Purkinje cell (primary cell): ENCODE measurements at places on chromosomes 7 and 10. TPM values are rescaled to one million over a fixed set of nuclear protein-coding genes. Genes with fewer than 3 reads are reported as not detected.

The HKDC1 gene
- 1.6 and 2.2 TPM in 2 replicates for polyA plus RNA-seq

The AKR1C8 gene
- polyA plus RNA-seq, result not detected in 2 replicates

The PHF14 gene
- polyA plus RNA-seq, result 42.6 and 51.8 TPM in 2 replicates

The MYOZ1 gene
- polyA plus RNA-seq, result not detected in 2 replicates

The SPDYE8 gene
- not detected in 2 replicates for polyA plus RNA-seq

The LRRC18 gene
- polyA plus RNA-seq, result not detected in 2 replicates

The ERLIN1 gene
- 5.8 and 7.7 TPM in 2 replicates for polyA plus RNA-seq

The LRRC17 gene
- 0.63 and 2.8 TPM in 2 replicates for polyA plus RNA-seq

The C10orf90 gene
- 0.39 TPM in 1 of 2 replicates, not detected in the other for polyA plus RNA-seq

The CPA5 gene
- not detected in 2 replicates for polyA plus RNA-seq

The FBXL13 gene
- 0.82 and 2.5 TPM in 2 replicates for polyA plus RNA-seq

The TMEM273 gene
- polyA plus RNA-seq, result not detected in 2 replicates

The CBX3 gene
- 114 and 118 TPM in 2 replicates for polyA plus RNA-seq

The PLCE1 gene
- 0.48 and 0.58 TPM in 2 replicates for polyA plus RNA-seq

The SPDYE1 gene
- polyA plus RNA-seq, result 0.11 TPM in 1 of 2 replicates, not detected in the other

The ZP3 gene
- not detected in 2 replicates for polyA plus RNA-seq

The NME8 gene
- not detected in 2 replicates for polyA plus RNA-seq

The MSRB2 gene
- 32.7 and 68.6 TPM in 2 replicates for polyA plus RNA-seq

The CFAP43 gene
- polyA plus RNA-seq, result 1.8 and 2.1 TPM in 2 replicates

The FAM25G gene
- not detected in 2 replicates for polyA plus RNA-seq

The PNLIPRP3 gene
- not detected in 2 replicates for polyA plus RNA-seq

The SPOCK2 gene
- 71.1 and 128 TPM in 2 replicates for polyA plus RNA-seq

The TSPAN13 gene
- polyA plus RNA-seq, result 242 and 258 TPM in 2 replicates

The OPALIN gene
- 0.50 and 3.0 TPM in 2 replicates for polyA plus RNA-seq

The JCAD gene
- 4.5 and 11.6 TPM in 2 replicates for polyA plus RNA-seq

The GPR37 gene
- 2.7 TPM in 1 of 2 replicates, not detected in the other for polyA plus RNA-seq
